ENCODE measurements at places on chromosomes 3 and 15.
A peak's percentile ranks its signal among the peaks of the same experiment; 100 is the strongest.

- DNase-seq, result no peak
Observed at GRCh38 chr3:127720985-127721935, 48.5 kb downstream of the ABTB1 start.

- no peak for DNase-seq
Observed at GRCh38 chr3:95645291-95645690, 1169.1 kb upstream of the EPHA6 start.

- peak; percentile 51 for DNase-seq
Observed at GRCh38 chr3:132660811-132661070, 612 bp downstream of the UBA5 start.

- DNase-seq, result no peak
Observed at GRCh38 chr3:98172621-98173020, 6.1 kb downstream of the OR5H15 start.

GRCh38 chr3:143239031-143239430 lies 119.5 kb downstream of the CHST2 start:
- no peak for DNase-seq

DNA sequence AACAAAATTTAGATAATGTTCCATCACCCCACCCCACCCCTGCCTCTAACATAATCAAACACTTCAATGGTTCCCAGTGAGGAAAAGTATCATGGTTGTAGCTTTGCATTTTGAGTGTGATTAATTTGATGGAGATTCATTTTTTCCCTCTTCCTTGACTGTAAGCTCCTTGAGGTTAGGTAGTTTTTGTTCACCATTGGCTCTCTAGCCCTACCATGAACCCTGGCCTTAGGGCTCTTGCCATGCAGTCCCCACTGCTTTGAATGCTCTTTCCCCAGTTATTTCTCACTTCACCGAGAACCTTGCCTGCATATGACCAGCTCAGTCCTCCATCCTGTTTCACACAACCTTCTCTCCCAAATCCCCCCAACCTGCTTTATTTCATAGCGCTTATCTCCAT lies 5.0 kb upstream of the MBNL1 start:
- no peak for DNase-seq

- no peak for DNase-seq
Observed at GRCh38 chr3:184341925-184342324, 4.5 kb downstream of the FAM131A start.

DNA sequence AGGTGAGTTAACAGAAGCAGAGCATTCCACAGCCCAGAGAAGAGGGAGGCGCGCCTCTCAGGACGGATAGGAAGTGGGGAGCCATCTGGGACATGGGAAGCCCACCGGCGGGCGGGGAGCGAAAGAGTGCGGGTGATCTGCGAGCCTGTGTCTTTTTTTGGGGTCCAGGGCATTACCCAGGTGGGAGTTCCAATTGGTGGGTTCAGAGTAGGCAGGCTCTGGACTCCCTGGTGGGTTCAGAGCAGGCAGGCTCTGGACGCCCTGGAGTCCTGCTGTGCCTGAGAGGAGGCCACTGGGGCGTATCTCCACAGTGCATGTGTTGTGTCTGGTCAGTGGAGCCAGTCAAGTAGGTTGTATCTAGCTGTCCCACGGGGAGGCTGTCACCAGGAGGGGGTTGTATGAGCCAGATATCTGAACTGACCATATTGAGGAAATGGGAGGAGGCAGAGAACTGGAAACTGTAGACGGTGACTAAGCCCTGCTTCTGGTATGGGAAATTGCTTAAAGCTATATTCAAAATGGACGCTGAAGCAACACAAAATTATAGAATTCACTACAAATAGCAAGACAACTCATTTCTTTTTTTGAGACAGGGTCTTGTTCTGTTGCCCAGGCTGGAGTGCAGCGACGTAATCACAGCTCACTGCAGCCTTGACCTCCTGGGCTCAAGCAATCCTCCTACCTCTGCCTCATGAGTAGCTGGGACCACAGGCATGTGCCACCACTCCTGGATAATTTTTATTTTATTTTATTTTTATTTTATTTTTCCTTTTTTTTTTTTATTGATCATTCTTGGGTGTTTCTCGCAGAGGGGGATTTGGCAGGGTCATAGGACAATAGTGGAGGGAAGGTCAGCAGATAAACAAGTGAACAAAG lies 34.5 kb upstream of the CHST2 start:
- DNase-seq, result no peak

DNA sequence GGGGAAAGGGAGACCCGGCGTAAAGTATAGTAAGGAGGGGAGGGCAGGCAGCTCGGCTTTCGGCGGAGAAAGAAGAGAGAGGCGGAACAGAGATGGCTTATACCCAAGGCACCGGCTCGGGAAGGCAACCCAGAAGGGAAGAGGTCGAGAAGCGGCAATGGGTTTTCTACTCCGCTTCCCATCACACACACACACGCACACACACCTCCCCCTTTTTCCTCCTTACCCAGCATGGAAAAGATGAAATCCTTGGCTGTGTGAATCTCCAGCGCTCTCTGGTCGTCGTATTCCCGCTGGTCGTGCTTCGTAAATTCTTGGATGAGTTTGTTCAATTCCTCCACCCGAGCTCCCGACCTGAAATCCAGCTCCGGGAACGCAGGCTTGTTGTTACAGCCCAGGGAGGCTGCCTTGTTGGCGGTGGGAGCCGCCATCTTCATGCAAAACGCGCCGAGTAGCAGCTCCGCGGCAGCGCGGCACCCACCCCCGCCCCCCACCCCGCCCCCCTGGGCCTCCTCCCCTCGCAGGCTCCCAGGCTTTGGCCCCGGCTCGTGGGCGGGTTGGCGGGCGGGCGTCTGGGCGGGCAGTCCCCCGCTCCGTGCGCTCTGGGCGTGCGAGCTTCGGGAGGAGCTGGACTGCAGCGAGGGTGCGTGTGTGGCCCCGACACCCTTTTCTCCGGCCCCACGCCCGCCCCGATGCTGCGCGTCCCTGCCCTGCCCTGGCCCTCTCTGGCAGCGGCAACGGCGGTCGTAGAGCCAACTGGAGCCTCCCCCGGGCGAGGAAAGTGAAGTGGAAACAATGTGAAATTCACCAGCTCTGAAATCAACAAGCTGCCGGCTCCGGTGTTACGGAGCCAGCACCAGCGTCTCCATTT lies at the start of gene MB21D2:
MB21D2 (minus strand) TSS at position 453 of the 871 bp plus-strand sequence; CDS start at position 437, 16 bp downstream.
- peak; percentile 81 for DNase-seq

- no peak for DNase-seq
Observed at GRCh38 chr15:69823223-69823907, 274.4 kb downstream of the TLE3 start.

DNA sequence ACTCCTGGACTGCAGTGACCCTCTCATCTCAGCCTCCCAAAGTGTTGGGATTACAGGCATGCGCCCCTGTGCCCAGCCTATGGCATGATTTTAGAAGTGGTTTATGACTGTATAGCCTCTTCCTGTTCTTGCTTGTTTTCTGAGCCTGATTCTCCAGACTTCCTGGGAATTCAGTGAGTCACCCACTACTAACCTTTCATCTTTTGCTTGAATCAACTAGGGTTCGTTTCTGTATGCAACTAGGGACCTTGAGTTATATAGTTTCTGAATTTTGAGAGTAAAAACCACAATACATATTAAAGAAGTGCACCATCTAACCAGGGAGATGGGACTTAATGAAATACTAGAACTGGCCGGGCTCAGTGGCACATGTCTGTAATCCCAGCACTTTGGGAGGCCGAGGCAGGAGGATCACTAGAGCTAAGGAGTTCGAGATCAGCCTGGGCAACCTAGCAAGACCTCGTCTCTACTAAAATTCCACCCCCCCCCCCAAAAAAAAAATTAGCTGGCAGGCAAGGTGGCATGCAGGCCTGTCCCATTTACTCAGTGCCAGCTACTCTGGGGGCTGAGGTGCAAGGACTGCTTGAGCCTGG lies 76.0 kb downstream of the ZNF609 start:
- DNase-seq, result no peak

DNA sequence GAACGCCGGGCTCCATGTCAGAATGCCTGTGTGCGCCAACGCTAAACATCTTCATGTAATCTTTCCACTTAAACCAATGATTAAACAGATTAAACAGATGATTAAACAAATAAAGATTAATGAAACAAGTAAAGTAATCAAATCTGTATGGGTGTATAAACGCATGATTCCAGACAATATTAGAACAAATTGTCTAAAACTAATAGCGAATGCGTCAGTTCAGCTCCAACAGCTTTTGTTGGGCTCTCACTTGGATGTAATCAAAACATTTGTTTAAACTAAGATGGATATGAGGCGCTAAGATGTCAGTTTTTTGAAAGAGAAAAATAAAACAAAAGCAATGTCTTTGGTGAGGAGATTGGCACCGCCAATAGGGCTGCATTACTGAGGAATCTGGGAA lies 299.1 kb upstream of the TLE3 start:
- DNase-seq, result no peak

GRCh38 chr3:107988460-107989175 lies 102.2 kb downstream of the CD47 start:
- no peak for DNase-seq

DNA sequence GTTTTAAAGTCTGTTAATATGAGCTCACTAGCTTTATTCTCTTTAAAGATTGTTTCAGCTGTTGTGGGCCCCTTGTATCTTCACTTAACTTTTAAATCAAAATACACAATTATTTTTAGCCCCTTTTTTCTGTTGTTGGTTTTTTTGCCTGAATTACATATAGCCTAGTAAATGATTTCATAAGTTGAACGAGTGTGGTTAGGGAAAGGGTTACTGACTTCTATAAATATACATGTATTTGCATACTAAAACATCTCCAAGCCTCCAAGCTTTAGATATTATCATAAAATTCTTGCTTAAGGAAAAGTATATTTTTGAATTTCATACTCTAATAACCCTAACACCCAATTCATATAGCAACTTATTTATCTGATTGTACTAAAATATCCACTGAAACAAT lies 73.2 kb upstream of the ARL6 start:
- no peak for DNase-seq

DNA sequence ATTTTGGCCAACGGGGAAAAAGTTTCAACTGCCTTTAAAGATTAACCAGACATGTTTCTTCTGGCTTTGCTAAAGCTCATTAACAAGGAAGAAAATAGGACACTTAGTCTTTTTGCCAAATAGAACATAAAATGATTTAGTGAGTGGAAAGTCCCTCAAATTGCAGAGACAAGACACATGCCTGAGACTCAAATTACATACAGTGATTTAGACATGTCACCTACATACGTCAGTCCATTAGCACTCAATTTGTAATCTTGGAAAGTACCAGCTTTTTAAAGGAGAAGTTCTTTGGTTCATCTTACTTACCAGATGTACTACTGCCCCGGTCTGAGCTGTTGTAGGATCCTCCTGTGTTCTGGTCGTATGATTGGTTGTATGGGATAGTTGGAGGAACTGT lies 1134.2 kb downstream of the ROBO1 start:
- no peak for DNase-seq

GRCh38 chr15:69323893-69324430 lies 25.2 kb downstream of the PAQR5 start:
- DNase-seq, result no peak

- DNase-seq, result no peak
Observed at GRCh38 chr3:80470433-80470832, 702.6 kb upstream of the ROBO1 start.

DNA sequence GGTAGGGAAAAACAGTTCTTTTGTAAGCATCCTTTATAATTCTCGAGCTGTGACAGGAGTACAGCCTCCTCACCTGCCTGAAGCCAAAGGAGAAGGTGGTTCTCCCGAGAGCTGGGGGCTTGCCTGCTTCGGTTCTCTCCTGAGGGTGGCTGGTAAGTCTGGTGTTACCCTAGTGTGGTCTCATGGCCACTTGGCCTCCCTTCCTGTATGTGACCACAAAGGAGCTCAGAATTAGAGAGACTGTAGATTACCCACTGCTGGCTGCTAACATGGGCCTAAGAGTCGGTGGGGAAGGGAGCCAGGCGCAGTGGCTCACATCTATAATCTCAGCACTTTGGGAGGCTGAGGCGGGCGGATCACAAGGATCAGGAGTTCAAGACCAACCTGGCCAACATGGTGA lies 12.6 kb downstream of the PDHB start:
- no peak for DNase-seq

GRCh38 chr15:54064365-54064764 lies 86.1 kb downstream of the UNC13C start:
- DNase-seq, result no peak

DNA sequence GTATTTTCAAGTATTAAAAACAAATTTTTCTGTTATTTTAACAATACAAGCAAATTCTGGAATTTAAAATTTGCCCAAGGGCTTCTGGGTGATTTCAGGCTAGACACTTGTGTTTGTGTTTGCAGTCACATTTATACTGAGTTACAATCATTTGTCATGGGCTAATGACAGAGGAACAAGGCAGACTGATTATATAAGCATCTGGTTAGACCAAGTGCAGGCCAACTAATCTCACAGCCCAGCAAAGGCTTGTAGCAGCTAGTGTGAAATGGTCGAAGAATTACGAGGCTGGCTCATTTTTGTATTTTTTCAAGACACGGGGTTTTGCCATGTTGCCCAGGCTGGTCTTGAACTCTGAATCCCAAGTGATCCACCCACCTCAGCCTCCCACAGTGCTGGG lies 52.1 kb downstream of the CMTM8 start:
- DNase-seq, result no peak

DNA sequence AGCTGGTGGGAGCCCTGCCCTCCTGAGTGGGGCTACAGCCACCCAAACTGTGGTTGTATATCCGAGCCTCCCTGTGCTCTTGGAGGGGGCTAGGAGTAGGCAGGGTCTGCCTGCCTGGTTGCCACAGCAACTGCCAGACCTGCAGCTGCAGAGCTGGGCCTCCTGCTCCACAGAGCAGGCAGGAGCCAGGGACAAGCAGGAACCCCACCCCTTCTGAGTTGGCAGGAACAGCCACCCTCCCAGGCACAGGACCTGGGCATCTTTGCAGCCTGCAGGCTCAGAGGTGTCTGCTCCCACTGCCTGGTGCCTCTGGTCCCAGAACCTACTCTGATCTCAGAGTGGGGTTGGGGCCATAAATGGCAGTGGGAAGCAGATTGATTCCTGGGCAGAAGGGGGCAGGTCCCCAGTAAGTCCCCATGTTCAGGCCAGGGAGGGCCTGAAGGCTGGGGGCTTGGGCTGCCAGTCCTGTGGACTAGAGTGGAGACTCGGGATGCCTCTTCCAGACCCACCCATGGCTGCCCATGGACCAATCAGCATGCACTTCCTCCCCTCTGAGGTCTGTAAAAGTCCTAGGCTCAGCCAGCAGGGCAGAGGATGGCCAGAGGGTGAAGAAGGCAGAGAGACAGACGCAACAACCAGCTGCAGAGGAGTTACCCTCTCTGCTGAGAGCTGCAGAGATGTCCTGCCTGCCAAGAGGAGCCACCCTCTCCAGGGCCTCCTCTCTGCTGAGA lies 10.3 kb upstream of the LRRC31 start:
- DNase-seq, result no peak

DNA sequence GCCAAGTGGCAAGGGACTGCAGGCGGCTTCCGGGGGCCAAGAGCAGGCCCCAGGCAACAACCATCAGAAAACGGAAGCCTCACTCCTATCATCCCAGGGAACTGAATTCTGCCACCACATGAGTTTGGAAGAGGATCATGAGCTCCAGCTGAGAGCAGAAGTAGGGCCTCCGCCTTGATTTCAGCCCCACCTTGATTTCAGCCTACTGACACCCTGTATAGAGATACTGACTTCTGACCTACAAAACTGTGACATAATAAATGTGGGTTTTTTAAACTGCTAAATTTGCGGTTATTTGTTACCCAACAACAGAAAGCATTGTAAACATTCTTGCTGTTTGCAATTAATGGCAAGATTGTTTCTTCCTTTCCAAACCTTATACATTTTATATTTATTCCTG lies 21.6 kb upstream of the RARRES1 start:
- DNase-seq, result no peak

GRCh38 chr3:49930922-49931321 lies 1.3 kb upstream of the MON1A start:
- DNase-seq, result no peak
